ENCODE measurements at places on chromosomes 16 and 17. TPM values are rescaled to one million over a fixed set of nuclear protein-coding genes. Genes with fewer than 3 reads are reported as not detected.

ORMDL3 gene
- total RNA-seq = 36.0 TPM

- DNase-seq = no peak
Measured at GRCh38 chr17:79342376-79342775, 267.8 kb downstream of the ENGASE start.

GRCh38 chr16:65809627-65810026 is 556.9 kb upstream of the CDH5 start:
- no peak for DNase-seq

NOXO1 gene
- total RNA-seq = not detected

DNA sequence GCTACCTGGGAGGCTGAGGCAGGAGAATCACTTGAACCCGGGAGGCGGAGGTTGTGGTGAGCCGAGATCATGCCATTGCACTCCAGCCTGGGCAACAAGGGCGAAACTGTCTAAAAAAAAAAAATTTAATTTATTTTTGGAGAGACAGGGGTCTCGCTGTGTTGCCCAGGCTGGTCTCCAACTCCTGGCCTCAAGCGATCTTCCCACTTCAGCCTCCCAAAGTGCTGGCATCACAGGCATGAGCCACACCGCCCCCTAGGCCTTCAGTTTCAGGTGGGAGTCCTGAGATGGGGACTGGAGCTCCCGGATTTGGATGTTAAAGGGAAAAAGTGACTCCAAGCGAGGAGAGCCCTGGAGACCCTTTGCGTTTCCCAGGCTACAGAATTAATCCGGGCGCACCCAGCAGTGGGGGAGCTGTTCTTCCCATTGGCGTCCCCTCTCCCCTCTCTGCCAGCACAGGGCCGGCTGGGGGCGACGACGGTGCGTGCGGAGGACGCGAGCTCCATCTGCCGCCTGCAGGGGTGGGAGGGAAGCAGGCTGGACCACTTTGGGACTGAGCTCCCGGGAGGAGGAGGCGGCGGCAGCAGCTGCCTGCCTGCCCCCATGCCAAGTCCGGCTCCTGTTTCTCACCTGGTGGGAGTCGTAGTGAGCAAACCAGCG is 49.3 kb upstream of the USP7 start:
- no peak for DNase-seq

- DNase-seq = no peak
Measured at GRCh38 chr17:41865596-41865893, 322 bp upstream of the KLHL11 start.

KRTAP16-1 gene
- not detected for total RNA-seq

DNA sequence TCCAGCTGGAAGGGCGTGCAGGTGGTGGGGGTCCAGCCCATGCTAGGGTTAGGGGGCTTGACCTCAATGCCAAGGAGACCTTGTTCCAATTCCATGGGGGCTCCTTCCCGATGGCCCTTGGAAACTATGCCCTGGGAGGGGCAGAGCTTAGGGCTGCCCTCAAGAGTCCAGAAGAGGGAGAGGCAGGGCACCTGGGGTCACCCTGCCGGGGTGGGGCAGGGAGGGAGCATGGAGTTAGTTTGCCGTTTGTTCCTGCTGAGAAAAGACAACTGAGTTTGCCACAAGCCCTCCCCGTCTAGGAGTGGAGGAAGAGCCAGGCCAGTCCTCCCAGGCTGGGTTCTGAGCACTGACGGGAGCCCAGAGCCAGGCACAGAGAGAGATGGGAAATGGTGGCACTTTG is 21.4 kb downstream of the MMP15 start:
- no peak for DNase-seq

DOC2B gene
- not detected for total RNA-seq

DNA sequence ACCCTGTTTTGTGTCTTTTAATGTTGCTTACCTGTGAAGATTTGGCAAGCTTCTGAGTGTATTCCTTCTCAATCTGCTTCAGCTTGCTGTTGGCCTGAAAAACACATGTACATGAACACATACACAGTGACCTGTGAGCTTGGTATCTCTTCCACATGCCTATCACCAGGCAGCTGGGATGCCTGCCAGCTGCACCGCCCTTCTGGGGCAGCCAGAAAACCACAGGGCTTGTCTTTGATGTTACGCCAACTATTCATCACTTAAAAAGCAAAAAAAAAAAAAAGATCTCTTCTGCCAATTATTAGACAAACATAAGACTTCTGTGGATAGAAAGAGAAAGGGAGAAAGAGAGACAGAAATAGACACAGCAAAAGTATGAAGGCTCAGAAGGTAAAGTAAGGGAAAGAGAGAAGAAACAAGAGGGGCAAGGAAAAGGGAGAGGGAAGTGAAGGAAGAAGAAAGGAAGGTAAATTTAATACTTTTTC is 189.2 kb upstream of the AXIN2 start:
- peak; percentile 93 for DNase-seq

GRCh38 chr16:9941245-9941644 is 241.0 kb downstream of the GRIN2A start:
- DNase-seq = no peak

DNA sequence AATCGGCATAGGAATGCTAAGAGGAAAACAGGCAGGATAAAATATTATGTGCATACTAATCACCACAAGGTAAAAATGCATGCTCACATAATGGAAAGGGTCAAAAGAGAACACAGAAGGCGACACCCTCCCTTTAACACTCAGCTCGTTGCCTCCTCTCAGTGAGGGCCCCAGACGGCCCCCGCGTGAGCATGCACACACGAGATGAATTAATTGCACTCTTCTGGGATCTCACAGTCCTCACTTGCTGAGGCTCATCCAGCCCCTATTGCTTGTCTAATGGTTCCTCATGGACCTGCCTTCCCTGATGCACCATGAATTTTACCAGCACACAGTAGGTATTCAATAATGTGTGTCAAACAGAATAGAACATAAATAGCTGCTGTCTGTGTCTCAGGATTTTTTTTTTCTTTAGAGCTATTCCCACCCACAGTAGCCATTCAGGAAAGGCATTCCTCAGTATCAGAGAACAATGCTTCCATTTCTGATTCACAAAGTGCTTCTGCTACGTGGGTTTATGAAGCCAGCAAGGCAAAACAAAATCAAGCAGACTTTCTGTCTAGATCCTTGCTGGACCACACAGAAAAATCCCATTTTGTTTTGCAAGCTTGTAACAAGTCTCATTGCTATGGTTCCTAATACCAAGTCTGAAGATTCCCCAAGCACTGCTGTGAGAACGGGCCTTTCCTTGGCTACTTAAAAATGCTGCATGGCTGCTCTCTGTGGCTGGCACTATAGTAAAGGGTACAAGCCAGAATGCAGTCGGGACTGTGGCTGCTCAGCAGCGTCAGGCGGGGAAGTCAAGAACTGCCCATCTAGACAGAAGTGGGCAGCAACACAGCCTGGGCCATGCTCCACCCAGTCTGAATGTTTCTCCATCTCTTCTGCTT is 43.6 kb downstream of the TOM1L2 start:
- peak; percentile 55 for DNase-seq

QRICH2 gene
- total RNA-seq = 4.7 TPM

DNA sequence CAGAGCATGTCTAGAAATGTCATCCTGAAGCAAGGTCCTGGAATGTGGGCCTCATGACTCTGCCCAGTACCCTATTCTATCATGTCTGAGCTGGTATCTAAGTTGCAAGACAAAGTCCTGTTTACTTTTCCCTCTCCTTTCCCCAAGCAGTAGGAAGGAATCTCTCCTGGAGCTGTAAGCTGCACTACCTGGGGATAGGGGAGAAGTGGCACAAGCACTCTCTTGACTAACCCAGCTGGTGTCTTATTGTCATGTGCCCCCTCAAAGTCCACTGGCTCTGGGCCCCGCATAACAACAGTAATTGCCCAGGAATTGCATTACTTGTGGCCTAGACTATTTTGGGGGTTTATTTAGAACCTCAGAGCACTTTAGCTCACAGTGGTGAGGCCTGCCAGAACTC is 1366.3 kb upstream of the GOT2 start:
- no peak for DNase-seq

SLFN5 gene
- 12.9 TPM for total RNA-seq

GRCh38 chr17:47847341-47848197 is 3.4 kb downstream of the SP6 start:
- DNase-seq = no peak

GPR139 gene
- total RNA-seq = not detected

DNA sequence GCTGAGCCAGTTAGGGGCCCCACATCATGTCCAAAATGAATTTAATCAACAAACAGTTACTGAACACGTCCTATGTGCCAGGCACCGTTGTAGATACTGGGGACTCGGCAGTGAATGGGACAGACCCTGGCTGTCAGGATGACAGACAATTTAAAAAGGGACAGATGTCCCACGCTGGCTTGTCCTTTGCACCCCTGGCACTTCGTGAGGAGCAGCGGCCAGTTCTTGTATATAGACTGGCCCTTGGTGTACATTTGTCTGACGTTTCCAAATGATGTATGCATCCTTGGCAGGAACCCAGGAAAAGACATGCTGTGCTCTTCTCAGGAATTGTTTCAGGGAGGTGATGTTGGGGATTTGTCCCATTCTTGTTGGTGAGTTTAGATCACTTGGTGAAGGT is 21.1 kb downstream of the IL4R start:
- no peak for DNase-seq

PLEKHG4 gene
- 5.0 TPM for total RNA-seq

- DNase-seq = no peak
Measured at GRCh38 chr17:68228817-68229570, 18.8 kb upstream of the AMZ2 start.

DNA sequence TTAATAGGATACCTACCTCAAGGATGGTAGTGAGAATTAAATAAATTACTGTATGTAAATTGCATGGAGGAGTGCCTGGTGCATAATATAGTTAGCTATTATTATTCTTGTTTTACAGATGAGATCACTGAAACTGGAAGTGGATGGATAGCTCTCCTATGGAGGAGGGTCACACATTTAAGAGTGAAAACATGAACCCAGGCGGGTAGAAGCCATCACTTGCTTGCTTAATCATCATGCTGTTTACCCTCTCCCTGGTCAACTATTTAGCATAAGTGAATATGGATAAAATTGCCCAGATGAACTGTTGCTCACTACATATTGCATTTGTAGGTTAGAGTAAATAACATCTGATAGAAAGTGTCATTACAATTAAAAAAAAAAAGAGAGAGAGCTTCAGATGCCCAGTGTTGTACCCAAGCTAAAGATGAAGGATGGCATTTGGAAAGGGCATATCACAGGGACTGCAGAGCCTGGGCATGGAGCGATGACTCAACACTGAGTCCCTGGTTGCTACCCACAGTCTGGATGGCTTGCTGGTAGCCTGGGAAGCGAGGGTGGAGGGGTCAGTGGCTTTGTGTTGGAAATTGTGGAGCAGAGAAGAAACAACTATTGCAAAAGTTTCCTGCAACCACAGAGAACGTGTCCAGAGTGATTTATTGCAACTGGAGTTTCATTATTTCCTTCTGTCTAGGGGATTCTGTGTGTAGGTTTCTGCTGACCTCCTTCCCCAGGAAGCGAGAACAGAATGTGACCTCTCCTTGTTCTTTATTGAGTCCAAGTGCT is 414.4 kb downstream of the SHISA9 start:
- DNase-seq = no peak

OR1F1 gene
- total RNA-seq = not detected

DNA sequence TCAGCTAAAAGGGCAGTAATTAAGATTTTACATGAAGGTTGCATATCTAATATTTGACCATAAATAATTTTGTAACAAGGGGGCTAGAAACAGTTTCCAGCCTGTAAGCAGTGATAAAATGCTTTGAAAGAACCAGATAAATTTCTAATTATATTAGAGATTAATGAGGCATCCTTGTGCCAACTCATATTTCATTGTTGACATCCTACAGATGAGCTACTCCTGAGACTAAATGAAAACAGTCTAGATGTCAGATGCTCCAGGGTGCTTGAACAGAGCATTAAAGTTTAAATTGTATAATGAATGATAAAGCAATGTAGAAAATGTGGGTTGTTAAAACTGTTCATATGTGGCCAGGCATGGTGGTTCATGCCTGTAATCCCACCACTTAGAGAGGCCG is 23.3 kb downstream of the IQCK start:
- DNase-seq = no peak

- no peak for DNase-seq
Measured at GRCh38 chr16:20844588-20844987, 38.3 kb downstream of the REXO5 start.

GRCh38 chr17:55263569-55264277 is 1.0 kb upstream of the HLF start:
- no peak for DNase-seq

- no peak for DNase-seq
Measured at GRCh38 chr17:56548661-56549060, 44.8 kb upstream of the NOG start.

GRCh38 chr16:12896562-12896961 is 4.8 kb upstream of the SHISA9 start:
- DNase-seq = no peak

DNA sequence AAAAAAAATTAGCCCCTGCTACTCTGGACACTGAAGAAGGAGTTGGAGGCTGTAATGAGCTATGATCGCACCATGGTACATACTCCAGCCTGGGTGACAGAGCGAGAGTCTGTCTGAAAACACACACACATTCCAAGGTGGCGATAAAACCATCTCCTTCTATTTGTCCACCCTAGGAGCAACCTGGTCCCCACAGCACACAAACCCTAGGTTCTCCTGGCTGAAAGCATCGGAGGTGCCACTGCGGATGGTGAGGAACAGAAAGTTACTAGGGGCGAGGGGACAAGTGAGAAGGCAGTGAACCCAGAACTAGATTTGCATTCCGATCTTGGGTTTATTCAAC is 1.4 kb upstream of the ECI1 start:
- DNase-seq = no peak

HS3ST3A1 gene
- 12.9 TPM for total RNA-seq

- peak; percentile 89 for DNase-seq
Measured at GRCh38 chr17:80832266-80832676, 159.4 kb upstream of the CHMP6 start.

- no peak for DNase-seq
Measured at GRCh38 chr17:6073620-6074019, 3.4 kb downstream of the WSCD1 start.

GRCh38 chr17:44906763-44907728 is 7.8 kb upstream of the EFTUD2 start:
- no peak for DNase-seq

COL1A1 gene
- total RNA-seq = 957 TPM

ETV4 gene
- 7.2 TPM for total RNA-seq

DNA sequence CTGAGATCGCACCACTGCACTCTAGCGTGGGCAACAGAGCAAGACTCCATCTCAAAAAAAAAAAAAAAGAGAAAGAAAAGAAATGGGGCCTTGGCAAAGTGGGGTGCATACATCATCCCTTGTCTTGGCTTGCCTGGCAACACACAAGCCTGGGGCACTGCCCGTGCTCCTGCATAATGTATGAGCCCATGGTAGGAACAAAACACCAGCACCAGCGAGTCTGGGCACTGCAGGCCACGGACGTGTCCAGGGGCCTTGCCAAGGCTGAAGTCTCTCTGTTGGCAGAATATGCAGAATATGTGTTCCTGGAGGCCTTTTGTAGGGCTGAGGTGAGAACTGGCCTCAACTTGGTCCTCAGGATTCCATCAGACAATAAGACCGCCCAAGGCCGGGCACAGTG is 15.7 kb upstream of the ALDOA start:
- no peak for DNase-seq

DNA sequence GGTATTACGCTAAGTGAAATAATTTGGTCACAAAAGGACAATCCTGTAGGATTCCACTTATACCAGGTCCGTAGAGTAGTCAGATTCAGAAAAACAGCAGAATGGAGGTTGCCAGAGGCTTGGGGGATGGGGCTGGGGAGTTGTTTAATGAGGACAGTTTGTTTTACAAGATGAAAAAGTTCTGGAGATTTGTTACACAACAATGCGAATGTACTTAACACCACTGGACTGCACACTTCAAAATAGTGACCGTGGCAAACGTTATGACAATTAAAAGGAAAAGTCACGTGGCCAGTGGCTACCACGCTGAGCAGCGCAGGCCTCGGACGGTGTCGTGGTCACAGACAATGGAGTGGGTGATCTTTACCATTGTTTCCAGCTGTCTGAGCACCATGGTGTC is 338.1 kb downstream of the SEC14L1 start:
- DNase-seq = no peak

Data from SJSA1 (cell line).